RCC 7860 (cell line): ENCODE measurements at places on chromosomes 5 and 9.
A peak's percentile ranks its signal among the peaks of the same experiment; 100 is the strongest.

DNA sequence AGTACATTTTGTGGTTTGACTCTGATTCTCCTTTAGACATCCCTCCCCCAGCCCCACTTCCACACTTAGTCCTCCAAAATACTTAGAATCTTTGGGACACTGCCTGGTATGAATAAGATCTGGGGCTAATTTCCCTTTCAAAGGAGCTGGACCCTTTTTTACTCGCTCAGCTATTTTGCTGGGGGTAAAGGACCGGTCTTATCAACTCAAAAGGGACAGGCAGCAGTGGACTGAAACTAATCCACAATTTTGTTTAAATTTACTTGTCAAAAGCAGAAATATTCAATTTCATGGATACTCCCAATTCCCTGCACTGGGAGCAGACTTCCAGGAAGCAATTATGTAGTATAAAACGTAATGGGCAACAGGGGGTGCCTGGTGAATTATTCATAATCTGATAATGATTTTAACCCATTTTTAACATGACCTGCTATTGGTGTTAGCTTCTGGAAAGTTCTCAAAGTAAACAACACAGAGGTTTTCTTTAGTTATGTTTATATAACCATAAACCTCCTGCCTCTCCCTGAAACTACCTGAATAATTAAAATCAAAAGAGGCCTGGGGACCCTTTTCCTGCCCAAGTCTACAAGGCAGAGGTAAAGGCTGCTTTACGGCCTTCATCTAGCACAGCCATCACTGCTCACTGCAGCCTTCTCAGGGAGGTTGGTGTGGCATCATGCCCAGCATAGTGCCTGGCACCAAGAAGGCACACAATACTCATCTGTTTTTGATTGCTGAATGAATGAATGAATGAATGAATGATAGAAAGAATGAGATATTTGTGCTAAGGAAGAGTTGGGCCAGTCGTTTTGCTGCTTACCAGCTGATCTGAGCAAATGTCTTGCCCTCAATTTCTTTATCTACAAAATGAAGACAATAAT lies 44.2 kb upstream of the GNPDA1 start:
- no peak for DNase-seq

- no peak for DNase-seq
Measured at GRCh38 chr5:160450164-160450932, 28.7 kb downstream of the PTTG1 start.

DNA sequence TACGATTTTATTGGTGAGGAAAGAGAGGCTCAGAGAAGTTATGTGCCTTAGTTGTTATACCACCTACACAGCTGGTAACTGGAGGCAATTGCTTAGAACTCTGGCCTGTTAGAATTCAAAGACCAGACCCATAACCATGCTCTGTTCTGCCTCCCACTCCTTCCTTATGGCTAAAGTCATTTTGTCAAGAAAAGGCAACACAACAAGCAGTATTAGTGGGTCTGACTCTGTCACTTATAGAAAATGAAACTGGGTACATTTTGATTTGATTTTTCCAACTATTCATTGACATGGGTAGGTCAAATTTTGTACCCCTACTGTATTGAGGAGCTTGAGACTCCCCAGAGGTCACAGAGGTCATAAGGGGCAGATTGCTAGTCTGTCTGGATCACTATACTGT lies 44.5 kb upstream of the NR3C1 start:
- no peak for DNase-seq

GRCh38 chr5:151855701-151856100 lies 69.0 kb downstream of the GLRA1 start:
- no peak for DNase-seq

DNA sequence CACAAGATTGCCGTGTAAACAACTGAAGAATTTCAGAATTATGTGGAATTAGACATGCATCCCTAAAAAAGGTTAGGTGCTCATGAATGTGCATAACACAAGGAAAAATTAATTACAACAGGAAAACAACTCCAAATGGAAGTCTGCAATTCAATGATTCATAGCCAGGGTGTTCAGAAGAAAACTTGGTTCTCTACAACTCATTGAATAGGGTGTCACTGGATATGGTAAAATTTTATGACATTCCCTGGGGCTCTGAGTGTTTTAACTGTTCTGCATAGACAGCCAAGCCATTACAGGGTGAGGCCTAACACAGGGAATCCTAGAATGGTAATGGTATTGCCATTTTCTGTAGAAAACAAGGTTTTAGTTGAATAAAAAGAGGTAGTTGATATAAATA lies 24.4 kb upstream of the ZSWIM6 start:
- no peak for DNase-seq

- no peak for DNase-seq
Measured at GRCh38 chr9:114283551-114284111, 39.3 kb upstream of the ORM1 start.

DNA sequence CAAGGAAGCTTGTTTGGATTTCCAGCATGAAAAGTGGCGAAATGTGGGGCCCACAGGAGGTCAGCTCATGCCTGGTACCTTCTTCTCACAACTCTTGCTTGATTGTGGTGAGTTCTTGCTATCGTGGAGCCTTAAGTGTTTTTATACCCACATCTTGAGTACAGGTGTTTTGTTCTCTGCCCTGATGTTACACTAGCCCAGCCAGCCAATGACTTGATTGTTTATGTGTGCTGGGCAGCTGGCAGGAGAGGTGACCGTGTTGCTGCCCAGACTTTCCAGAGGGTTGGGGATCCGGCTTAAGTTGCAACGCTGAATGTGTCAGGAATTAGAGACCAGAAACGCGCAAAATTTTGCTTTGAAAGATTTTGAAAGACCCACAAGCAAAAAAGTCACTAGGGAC lies 24.0 kb upstream of the TPPP start:
- DNase-seq: no peak

GRCh38 chr5:54146916-54147315 lies 163.5 kb downstream of the ARL15 start:
- no peak for DNase-seq

GRCh38 chr9:97908705-97909104 lies 13.6 kb downstream of the TRMO start:
- no peak for DNase-seq

GRCh38 chr9:89919171-89919681 lies 314.4 kb downstream of the GADD45G start:
- DNase-seq: no peak

DNA sequence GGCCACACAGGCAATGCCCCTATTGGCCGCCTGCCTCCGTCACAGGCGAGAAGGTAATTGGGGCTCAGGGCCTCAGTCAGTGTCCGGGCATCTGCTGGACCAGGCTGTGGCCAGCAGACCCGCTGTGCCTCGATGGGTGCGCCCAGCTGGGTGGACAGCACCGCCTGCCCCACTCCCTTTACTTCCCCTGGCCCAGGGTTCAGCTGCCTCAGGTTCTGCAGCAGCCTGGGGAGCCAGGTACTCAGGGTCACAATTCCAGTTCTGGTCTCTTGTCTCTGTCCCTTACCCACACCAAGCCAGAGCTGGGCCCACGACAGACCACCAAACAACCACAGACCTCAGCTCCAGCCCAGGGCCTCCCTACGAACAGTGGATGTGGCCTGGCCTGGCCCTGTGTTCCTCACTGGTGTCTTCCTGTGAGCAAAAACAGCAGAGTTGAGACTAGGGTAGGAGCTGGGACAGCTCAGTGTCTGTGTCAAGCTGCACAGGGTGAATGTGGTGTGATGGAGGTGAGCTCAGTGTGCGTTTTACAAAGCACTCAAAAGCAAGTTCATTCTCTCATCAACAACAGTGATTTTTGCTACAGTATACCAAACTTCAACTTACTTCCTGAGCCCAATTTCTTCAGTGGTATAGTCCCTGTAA lies 33.4 kb upstream of the SUSD3 start:
- no peak for DNase-seq

DNA sequence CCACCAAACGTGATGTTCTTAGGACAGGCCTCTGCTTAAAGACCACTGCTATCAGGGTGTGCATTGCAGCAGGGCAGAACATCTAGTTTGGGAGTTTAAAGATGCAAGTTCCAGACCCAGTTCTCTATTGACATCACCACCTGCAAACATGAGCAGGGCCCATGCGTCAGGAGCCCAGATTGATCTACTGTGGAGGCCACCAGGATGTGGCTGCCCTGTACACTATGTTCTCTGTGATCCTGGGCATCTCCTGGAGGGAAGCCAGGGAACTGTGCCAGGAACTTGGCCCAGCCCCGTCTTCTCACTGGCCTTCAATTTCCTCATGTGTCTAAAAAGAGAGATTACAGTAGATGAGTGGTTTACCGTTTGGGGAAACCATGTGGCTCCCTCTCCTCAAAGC lies 87.1 kb downstream of the PDE6A start:
- peak; percentile 87 for DNase-seq

DNA sequence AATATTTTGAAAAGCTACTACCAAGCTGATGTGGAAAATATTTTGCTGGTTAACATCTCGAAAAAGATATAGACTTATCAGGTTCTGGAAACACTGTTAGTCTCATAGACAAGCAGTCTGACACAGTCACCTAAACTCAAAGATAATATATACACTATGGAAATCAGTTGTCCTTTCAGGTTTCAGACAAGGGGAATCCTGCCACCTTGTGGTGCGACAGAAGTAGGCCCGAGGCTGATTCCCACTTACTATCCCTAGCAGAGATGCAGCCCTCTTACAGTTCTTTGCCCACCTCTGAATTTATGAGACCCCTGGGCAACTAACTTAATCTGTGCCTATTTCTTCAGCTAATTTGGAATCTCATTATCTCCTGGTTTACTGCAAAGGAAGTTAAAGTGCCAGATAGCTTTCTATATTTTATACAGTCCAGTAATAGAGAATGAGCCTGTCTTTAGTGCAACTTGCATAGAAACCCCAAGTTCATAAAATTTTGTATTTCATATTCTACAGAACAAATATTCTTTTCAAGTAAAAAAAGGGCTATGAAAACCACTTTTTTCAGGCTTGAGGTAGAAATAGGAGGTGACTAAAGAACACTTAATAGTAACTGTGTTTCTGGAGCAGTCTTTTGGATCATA lies 16.9 kb downstream of the RAD1 start:
- peak; percentile 73 for DNase-seq

DNA sequence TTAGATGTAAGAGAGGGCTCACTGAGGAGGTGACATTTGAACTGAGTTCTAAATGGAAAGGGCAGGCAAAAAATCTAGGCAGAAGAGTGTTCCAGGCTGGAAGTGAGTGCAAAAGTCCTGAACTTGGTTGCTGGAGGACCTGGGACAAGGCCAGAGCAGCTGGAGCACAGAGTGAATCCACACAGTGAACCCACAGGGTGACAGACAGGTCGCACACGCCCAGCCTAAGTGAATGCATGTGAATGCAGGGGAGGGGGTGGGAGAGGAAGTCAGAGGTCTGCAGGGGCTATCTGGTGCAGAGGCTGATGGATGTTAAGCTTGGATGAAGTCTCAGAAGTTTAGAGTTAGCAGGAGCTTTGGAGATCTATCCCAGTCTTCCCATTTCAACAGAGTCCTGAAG lies 556 bp upstream of the TTF1 start:
- DNase-seq: no peak

GRCh38 chr5:179405054-179405416 lies 59.8 kb upstream of the ADAMTS2 start:
- DNase-seq: no peak

- DNase-seq: no peak
Measured at GRCh38 chr5:114377946-114378345, 16.1 kb downstream of the KCNN2 start.

DNA sequence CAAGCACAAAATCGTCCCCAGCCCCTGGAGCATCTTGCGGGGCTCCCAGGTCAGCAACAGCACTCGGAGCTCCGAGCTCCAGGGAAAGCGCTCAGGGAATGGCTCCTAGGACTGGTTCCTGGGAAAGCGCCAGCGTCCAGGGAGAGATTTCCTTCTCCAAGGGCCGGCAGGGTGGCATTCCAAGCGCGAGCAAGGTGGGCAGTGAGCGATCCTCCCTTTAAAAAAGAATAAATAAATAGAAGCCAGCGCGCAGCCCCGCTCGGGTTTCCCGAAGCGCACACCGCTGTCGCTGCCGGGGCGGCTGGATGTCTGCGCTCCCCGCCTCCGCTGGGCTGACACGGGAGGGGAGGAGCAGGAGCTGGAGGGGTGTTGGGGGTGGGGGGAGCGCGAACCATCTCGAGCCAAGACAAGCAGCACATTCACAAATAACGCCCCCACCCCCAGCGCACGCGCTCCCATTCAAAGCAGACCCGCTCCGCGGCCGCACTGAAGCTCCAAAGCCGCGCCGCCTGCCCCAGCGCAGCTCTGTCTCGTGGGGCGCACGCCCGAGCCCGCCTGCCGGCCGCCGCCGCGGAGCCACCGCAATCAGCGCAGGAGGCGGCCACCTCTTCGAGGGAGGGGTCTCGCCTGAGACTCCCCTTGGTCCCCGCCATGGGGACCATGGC lies 327.4 kb downstream of the SH3GL2 start:
- no peak for DNase-seq

GRCh38 chr5:1054018-1054798 lies 45.6 kb downstream of the NKD2 start:
- DNase-seq: no peak

DNA sequence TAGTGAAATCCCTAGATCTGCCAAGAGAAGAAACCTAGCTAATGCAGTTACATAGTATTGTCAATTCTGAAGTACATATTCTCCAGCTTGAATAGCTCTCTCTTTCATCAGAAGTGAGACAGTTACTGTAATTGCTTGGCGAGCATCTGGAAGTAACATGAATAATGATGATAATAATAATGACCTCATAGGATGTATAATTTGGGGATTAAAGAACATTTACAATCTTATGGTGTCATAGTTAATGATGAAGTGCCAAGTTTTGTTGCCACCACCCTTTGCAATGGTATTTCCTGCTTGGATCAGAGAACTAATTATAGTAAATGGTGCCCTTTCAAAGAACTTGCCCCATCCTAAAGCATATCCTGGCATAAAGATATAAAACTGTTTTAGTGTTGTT lies 201.4 kb downstream of the ADAMTSL1 start:
- no peak for DNase-seq

DNA sequence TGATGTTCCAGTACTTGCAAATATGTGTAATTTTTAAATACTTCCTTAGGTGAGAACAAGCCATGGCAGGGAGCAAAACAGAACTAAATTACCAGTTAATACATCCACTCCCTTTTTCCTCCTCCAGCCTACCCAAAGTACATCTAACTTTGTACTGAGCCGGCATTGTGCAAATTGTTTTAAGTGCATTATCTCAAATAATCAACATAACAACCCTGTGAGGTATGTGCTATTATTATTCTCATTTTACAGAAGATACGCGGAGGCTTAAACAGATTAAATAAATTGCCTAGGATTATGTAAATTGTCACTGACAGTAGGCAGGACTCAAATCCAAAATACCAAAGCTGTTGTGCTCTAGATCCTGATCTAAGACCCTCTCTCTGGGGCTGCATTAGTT lies 55.5 kb upstream of the KLF4 start:
- no peak for DNase-seq

GRCh38 chr5:82426464-82427154 lies 148.5 kb upstream of the RPS23 start:
- DNase-seq: no peak
